Pancreas (tissue), 10 donors: ENCODE measurements at places on chromosomes 12 and 14. TPM values are rescaled to one million over a fixed set of nuclear protein-coding genes. Genes with fewer than 3 reads are reported as not detected.

DNA sequence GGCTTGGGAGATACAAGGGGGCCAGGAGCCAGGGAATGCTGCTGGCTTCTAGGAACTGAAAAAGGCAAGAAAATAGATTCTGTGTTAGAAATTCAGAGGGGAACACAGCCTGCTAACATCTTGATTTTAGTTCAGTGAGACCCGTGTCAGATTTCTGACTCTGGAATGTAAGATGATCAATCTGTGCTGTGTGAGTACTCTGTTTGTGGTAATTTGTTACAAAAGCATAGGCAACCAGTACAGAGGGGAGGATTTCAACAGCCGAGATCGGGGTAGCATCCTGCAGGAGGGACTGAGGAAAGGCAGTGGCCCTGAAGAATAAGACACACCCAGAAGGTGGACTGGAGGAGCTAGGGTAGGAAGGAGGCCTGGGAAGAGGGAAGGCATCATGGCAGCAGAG, 410.0 kb upstream of the CCDC196 start:
- DNase-seq, result no peak

The GDF3 gene
- polyA plus RNA-seq, result 0.07 TPM

DNA sequence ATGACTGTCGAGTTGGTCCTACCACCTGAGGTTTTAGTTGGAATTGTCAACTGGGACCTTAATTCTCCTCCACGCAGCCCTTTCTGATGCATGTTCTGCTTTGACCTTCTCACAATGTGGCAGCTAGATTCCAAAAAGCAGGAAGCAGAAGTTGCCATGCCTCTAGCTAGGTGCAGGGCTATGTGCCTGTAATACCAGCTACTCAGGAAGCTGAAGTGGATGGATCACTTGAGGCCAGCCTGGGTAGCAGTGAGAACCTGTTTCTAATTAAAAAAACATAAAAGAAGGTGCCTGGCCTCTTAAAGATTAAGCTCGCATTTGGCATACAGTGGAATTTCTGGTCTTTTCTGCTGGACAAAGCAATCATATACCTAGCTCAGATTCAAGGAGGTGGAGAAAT, 77.1 kb downstream of the FGD4 start:
- no peak for DNase-seq

DNA sequence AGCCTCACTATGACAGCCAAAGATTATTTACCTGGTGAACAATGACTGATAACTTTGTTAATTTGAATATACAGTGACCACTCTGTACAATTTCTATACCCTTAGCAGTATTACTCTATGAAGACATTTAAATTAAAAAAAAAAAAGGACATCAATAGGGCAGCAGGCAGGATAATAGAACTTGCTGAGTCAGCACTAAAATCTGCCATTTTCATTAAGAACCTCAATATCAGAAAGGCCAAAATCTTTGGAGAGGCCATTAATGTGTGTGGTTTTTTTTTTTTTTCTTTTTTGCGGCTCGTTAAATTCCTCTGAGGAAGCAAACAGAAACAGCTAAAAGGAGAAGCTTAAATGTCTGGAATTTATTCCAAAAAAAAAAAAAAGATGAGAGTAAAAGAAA, 73.7 kb downstream of the FOXN3 start:
- DNase-seq, result no peak

- no peak for DNase-seq
Observed at GRCh38 chr14:51703787-51704186, 52.1 kb downstream of the FRMD6 start.

DNA sequence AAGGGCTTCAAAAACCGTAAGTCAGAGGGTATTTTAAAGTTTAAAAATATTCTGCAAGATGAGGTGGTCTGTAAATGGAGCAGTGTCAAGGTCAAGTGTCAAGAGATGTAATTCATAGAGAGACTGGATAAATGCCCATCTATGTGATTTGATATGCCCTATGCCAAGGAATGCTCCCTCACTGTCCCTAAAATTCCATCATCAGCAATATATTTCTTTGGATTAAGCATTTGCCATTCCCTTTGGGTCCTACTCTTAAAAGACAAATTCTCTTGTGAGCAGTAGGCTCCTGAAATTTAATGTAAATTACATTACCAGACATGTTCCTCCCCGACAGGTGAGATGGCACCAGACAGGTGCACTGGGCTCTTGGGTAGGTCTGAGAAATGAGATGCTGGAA, 16.0 kb upstream of the FOS start:
- DNase-seq, result no peak

DNA sequence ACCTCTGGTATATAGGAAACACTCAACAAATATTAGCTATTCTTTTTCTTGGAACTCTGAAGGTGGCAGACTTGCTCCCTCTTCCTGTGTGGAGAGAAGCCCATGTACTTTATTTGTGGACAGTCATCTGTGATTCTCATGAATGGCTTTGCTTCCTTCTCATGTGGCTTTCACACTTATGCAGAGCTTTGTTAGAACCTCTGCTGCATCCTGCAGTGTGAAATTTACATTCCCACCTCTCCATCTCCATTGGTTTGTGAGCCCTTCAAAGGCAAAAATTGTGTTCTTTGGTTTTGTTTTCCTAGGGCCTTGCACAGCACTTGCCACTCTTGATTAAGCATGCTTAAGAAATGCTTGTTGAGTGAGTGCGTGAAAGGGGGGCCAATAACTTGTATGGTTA, 51.9 kb downstream of the BICD1 start:
- DNase-seq, result no peak

- no peak for DNase-seq
Observed at GRCh38 chr12:122882908-122883558, 12.9 kb downstream of the VPS37B start.

GRCh38 chr12:132366341-132366861, 37.0 kb upstream of the GALNT9 start:
- DNase-seq, result no peak

The B4GALNT1 gene
- polyA plus RNA-seq, result 1.1 TPM

DNA sequence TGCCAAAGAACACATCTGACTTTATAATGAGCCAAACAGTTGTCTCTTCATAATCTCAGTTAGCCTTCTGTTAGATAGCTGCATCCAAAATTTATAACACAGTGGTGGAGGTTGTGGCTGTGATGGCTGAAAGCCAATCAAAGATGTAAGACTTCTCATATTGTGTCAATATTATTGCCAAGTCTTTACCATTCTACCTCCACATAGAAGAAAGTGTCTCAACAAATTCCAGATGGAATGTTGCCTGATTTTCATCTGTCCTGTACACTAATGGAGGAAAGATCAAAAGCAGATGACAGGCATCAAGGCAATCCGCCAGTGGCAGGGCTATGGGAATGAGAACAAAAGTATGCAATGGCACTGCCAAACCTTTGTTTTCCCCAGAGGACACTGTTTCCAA, 813.1 kb upstream of the NOVA1 start:
- no peak for DNase-seq

GRCh38 chr12:60819794-60820193, 1224.0 kb downstream of the SLC16A7 start:
- no peak for DNase-seq

DNA sequence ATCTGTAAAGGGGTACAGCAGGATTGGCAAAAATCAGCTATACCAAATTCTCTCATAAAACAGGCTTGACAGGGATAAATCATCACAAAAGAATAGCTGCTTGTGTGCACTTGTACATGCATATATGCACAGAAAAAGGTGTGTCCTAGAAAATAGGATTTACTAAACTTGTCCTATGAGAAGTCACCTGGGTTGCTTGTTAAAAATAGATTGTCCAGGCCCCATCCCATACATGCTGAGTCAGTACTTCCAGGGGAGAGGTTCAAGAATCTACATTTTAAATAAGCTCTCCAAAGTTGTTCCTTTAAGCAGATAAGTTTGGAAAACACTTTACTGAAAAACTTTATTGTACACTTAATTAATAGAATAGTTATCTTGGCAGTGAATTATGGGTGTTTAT, 123.1 kb downstream of the ANO6 start:
- DNase-seq, result no peak
